Caudate nucleus (tissue), 63 donors: ENCODE measurements at places on chromosomes 7 and 10.
A peak's percentile ranks its signal among the peaks of the same experiment; 100 is the strongest.

GRCh38 chr7:26562841-26563240, 271.2 kb downstream of the SNX10 start:
- no peak for DNase-seq

DNA sequence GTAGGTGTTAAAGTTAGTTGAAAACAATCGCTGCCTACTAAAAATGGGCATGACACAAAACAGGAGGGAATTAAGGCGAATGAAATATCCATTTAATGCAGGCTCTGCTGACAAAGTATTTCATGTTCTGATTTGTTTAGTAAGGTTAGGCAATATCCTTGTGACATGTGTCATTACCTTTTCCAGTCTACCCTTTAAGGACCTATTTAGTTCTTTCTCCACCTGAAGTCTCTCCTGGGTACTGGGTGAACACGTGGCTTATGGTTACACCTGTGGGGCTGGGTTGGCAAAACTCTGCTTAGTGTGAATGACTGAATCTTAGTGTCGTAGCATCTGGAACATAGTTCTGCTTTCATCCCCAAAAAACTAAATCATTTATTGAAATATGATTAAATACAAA, 313.5 kb downstream of the CCDC3 start:
- DNase-seq: no peak

DNA sequence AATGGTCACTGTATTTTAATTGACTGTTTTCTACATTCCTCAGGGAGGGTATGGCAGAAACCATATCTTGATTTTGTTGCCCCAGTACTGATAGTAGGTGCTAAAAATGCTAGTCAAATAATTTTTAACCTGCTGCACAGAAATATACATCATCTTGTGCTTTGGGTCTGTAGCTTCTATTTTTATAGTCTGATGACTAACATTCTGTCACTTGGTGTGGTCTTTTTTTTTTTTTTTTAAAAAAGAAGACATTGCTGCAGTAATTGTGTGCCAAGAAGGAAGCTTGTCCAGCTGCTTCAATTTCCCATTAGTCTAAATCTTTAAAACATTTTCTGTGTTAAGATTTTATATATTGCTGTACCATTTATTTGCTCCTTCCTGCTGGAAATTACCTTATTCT, 83.6 kb downstream of the ICA1 start:
- no peak for DNase-seq

GRCh38 chr7:7653593-7654187, 13.1 kb downstream of the UMAD1 start:
- no peak for DNase-seq

- DNase-seq: no peak
These were observed 370.8 kb downstream of the AUTS2 start for GRCh38 chr7:69968969-69969556.

DNA sequence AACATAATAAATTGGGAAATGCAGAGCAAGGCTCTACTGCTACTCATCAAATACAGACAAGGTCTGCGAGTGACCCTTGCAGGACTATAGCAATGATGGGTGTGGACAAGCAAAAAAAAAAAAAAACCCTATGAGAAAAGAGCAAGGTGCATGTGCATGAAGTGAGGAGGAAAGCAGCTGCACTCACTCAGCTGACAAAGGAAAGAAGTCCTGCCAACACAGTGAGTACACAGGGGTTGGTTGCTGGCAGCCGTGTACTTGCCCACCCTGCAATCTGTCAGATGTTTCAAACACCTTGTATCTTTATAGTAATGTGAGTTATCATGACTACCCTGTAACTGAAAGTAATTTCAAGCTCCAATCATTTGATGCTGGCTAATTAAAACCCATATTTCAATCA, 20.5 kb downstream of the CHCHD3 start:
- DNase-seq: no peak

DNA sequence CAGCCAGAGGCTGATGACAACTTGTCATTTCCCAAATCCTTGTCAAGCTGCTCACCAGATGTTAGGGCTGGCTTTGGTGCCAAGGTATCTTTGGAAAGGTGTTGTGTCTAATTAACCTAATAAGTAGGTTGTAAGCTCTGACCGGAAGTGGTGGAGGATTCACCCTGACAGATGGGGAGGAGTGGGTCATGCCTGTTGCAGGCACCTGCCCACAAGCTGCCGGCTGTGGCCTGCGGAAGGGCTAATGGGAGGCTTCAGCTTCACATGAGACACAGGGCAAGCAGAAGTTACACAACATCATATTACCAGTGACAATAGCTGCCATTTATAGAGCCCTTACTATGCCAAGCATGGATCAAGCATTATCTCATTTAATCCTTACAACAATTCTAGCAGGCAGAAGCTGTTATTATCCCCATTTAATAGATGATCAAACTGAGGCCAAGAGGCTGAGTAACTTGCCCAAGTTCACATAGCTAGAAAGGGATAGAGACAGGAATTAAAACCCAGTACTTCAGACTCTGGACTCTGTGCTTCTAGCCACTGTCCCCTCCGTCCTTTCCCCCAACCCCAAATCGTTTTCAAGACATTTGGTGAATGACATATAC, 63.1 kb upstream of the DUSP5 start:
- DNase-seq: no peak

DNA sequence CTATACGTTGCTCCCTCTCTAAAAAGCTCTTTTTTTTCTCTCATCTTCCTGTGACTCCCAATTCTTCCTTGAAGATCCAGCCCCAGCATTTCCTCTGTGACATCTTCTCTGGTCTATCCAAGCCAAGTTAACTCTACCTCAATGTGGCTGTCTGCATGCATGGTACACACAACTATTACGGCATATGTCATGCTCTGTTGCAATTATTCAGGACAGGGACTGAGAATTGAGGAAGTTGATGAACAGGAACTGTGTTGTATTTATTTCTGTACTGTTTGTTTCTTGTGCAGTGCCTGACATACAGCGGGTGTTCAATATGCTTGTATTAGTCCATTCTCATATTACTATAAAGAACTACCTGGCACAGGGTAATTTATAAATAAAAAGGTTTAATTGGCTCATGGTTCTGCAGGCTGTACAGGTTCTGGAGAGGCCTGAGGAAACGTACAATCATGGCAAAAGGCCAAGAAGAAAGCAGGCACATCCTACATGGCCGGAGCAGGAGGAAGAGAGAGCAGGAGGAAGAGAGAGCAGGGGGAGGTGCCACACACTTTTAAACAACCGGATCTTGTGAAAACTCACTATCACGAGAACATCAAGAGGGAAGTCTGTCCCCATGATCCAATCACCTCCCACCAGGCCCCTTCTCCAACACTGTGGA, 6.3 kb downstream of the TRPV5 start:
- no peak for DNase-seq

- DNase-seq: peak; percentile 5
These were observed 51.7 kb downstream of the ADRA2A start for GRCh38 chr10:111128331-111129180.

GRCh38 chr7:119713606-119714005, 559.4 kb upstream of the KCND2 start:
- no peak for DNase-seq

- DNase-seq: no peak
These were observed 77.1 kb downstream of the BMPER start for GRCh38 chr7:33982425-33982786.

DNA sequence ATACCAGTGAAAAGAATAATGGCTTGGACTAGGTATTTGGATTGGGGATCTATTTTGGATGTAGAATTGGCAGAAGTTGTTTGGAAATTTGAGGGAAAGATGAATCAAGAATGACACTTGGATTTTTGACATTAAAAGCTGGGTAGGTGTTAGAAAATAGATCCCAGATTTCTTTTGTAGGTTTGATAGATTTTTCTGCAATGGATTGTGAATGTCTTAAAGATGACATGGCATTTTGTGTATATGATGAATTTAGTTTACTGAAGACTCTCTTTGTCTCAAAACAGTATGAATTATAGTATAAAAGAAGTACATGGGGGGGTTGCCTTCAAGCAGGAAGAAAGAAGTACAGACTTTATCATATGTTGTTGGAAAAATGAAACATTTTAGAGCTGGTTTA, 75.8 kb downstream of the MPLKIP start:
- DNase-seq: no peak

DNA sequence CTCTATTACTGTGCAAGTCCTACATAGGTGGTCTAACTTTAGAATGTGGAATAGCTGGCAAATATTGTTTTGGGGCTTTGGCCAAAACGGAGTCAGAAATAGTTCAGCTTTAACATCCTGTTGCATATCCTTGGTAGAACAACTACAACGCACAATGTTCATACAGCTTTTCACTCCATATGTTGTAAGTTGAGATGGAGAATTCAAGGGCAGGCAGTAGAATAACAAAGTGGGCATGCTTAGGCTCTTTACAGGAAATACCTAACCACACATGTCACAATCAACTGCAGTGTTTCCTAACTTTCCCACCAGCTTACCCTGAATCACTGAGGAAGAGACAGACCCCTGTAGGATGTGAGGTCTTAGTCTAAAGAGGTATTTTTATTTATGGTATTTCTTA, 122.3 kb downstream of the PPP1R3A start:
- no peak for DNase-seq

DNA sequence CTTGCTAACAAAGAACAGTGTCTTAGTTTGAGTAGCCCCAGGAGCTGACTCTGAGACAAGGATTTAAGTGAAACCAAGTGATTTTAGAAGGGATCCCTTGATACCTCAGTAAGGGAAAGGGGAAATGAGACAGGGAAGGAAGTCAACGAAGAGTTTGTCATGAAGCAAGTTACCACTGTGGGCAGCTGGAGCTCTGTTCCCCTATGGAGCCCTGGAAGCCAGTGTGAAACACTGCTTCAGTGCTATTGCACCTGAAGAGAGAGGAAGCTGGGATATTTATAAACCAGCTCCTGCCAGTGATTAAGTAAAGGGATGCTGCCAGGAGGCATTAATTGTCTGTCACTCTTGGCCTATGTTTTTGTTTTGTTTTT, 58.9 kb upstream of the WAPL start:
- no peak for DNase-seq

DNA sequence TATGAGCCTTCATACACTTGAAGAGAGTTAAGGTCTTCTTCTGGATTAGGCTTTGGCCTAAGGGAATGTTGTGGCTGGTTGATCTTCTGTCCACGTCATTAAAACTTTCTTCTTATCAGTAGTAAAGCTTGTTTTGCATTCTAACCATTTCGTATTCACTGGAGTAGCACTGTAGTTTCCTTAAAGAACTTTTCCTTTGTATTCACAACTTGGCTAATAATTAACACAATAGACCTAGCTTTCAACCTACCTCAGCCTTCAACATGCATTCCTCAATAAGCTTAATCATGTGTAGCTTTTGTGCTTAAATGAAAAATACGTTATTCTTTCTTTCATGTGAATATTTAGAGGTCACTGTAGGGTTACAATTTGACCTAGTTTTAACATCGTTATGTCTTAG, 42.8 kb downstream of the AKR1C8 start:
- DNase-seq: no peak

- DNase-seq: no peak
These were observed 34.0 kb upstream of the SLC35B4 start for GRCh38 chr7:134350709-134351108.

DNA sequence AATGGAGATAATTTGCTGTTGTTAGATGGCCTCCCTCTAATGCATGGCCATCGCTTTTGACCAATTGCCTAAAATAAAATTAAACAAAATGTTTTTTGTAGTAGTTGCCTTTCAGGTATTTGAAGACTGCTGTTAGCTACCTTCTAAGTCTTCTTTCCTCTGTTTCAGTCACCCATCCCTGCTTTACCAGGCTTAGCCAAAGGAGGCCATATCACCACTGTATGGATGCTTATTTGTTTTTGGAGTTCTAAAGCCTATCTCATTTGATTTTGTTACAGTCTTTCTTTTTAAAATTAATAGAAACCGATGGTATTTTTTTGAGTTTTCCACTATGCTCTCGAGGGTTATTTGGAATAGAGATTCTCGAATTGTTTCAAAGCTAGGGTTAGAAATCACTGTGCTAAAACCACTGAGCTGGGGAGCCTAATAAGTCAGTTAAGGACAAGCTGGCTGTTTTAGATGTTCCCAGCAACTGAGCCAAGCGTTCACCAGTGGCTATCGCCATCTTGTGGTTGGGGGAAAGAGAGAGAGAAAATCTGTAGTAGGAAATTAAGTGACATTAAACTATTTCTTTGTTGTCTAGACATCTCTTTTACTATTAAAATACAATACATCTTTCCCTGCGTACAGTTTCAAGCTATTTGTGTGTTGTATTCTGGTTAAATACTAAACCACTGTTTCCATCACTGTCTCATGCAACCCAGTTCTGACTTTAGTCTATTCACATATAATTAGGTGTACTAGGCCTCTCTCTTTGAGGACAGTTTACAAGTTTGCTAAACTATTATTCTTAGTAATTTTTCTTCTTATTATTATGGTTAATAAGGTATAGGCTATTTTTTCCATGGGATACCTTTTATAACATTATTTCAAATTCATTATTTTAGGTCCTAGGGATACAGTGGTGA, 52.2 kb downstream of the GPR158 start:
- no peak for DNase-seq

DNA sequence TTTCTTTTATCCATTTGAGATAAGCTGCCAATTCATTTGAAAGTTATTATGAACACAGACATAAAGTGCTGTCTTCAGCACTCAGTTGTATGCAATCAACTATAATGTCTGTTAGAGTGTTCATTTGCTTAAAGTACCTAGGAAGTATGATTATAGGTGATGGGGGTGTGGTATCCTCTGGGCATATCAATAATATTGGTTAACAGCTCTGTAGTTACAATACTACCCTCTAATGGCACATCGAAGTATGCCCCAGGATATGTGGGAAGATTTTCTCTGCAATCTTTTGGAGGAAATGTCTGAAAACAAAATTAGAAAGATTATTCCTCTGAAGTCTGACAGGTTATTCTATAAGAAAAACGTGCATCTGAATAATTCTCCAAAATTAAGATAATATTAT, 429.7 kb downstream of the ARL4A start:
- DNase-seq: no peak

GRCh38 chr10:48414778-48415177, 108.3 kb downstream of the MAPK8 start:
- DNase-seq: no peak

DNA sequence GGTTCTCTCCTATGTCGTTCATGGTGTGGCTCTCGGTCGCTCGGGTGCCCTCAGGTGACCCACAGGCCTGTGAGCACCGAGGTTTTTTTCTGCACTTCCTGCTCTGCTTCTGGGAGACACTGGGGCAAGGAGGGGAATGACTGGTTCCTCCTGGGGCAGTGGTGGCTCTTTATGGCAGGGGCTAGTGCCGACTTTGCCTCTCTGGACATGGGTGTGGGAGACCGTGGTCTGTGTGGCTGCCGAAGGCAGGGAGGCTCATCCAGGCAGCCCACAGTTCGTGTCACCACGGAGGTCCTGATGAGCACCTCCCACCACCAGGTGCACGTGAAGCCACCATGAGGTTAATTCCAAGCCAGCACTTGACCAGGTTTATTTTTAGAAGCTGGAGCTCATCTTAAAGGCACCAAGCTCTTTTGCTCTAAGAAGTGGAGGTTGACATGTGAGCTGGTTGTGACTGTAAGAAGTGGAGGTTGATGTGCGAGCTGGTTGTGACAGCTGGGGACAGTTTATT, 24.7 kb upstream of the DPYSL4 start:
- no peak for DNase-seq
